NCI-H1105 treated with DMSO at 0.1 percent for 48 hours (cell line): ENCODE measurements at places on chromosomes 11 and 22.

GRCh38 chr11:128581561-128582272 is 5.6 kb downstream of the ETS1 start:
- DNase-seq = no peak

DNA sequence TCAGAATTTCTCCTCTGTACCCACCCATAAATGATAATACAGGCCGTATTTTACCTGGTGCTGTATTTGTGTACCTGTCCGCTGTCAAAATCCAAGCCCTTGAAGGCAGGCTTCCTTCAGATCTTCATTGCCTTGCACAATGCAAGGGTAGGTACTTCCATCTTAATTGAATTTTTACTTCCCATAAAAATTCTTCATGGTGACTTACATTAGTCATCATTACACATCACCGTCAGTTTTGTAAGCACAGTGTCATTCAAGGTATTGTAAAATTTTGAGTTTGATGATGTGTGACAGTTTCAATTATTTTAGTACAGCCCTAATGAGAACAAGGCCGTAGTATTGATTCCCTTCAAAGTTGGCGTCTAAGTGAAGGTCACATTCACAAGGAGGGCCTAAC is 770 bp upstream of the TSG101 start:
- DNase-seq = peak; percentile 13

GRCh38 chr11:74777877-74778276 is 29.2 kb downstream of the RNF169 start:
- no peak for DNase-seq

DNA sequence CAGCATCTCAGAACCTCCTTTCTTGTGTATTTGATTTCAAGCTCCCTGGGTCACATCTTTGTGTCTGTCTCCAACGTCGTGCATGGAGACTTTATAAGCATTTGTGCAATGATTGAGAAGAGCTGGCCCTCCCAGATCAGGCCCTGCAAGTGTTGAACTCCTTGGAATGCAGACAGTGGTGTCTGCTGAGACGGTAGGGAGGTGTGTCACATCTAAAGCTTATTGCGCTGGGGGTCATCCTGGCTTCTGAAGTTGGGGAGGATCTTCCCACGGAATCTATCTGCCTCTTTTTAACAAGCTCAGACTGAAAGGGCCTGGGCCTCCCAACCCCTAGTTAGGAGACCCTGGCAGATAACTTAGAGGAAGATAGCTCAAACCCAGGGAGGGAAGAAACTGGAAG is 6.7 kb downstream of the APLNR start:
- no peak for DNase-seq

GRCh38 chr22:24442352-24442744 is 14.9 kb downstream of the ADORA2A start:
- DNase-seq = no peak

GRCh38 chr11:66231561-66231960 is 36.9 kb upstream of the RAB1B start:
- DNase-seq = no peak

GRCh38 chr11:57479911-57480310 is 19.6 kb downstream of the RTN4RL2 start:
- no peak for DNase-seq

GRCh38 chr11:28697920-28698827 is 590.0 kb downstream of the METTL15 start:
- DNase-seq = peak; percentile 37

GRCh38 chr11:73249304-73249703 is 22.8 kb upstream of the P2RY6 start:
- DNase-seq = no peak

- DNase-seq = peak; percentile 44
These were observed 64.7 kb downstream of the ADAMTS15 start for GRCh38 chr11:130513132-130513531.

DNA sequence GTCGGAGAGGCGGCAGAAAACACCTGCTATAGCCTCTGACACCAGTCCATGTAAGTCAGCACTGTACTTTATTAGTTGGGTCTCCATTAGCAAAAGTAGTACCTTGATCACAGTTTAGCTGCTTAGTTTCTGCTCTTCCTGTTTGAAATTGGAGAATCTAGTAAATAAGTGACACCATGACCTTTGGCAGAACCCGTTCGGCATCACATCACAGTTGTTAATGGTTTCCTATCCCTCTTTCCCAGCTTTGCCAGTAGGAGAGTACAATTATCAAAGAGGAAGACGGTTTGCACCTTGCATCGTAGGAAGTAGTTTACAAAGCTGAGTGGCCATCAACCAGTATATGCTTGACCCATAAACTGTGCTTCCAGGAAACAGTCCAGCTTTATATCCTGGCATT is 101.8 kb downstream of the TRIM44 start:
- DNase-seq = no peak

DNA sequence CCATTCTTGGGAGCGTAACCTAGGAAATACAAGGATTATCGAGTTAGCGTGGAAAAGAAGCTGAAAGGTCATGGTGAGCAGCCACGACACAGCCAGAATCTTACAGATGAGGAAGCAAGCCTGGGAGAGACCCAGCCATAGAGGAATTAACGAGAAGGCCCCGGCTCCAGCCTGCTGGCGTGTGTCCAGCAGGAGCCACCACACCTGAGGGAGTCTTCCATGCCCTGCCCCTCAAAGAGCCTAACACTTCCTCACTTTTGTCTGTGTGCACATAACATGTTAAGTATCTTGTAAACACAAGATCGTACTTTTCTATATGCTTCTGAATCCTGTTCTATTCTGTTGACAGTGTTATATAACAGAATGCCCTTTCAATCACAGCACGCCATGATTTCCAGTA is 18.1 kb downstream of the CECR2 start:
- DNase-seq = peak; percentile 2

GRCh38 chr11:74069146-74070046 is 60.5 kb upstream of the UCP3 start:
- no peak for DNase-seq

- no peak for DNase-seq
These were observed 8.5 kb downstream of the P2RY6 start for GRCh38 chr11:73280626-73281025.

- no peak for DNase-seq
These were observed 3.1 kb upstream of the TMEM109 start for GRCh38 chr11:60910711-60911380.

DNA sequence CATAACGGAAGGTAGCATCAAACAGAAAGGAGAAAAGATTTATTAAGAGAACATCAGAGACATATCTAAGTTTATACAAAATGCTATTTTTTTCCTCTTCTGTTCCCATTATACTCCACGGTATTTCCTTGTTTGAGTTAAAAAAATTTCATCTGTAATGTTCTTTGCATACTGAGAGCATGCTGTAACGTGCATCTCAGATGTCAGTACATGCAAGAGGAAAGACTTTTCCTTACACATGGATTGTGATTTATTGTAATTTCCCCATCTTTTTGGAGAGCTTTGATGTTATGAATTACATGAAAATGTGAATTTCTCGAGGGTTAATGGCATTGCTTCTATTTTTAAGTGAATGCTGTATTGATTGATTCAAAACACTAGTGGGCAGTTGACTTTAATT is 1164.0 kb downstream of the LRRC4C start:
- DNase-seq = no peak

GRCh38 chr11:1834062-1834610 is 654 bp upstream of the SYT8 start:
- no peak for DNase-seq
